ENCODE measurements at places on chromosomes 7 and 10.

DNA sequence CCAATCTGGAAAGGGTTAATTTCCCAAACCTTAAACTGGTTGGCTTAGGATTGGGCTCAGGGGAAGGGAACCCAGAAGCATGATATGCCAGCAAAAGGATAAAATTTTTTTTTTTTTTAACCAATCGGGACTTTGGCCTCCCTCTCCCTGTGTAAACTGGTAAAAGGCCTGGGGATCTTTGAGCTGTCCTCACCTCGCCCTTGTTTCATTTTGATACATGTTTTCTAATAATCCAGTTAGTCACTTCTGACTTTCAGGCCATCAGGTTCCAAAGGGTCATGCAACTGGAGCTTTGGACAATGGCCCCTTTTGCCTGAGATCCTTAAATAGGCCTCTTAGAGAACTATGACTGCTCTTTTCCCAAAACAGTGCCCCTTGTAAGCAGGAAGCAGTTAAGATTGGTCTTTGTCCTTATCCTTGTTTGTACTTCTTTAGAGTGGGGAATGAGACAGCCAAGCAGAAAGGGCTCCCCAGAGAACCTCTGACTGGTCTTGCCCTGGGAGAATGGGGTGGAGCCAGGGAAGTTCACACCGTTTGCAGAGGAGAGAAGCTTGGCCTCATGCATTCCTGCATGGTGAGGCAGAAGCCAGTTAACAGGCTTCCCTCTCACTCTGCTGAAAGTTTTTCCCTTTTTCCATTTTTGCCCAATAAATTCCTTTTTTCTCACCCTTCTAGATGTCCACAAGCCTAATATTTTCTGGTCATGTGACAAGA, 424.2 kb upstream of the CNTNAP2 start:
- DNase-seq, result no peak

DNA sequence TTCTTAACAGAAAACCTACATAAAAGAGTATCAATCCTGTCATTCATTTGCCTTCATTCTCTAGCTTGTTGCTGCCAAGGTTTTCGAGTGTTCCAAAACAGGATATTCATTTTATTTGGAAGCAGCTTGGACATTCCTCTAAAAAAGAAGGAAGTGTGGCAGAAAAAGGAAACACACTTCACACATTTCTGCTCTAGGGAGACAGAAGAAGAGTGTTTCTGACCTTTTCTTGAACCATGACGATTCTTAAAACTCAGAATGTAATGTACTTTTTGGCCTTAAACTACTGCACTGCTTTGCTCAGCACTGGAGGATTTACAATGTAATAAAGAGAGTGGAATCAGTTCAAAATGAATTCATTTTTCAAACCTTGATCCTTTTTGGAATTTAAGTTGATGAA, 81.3 kb downstream of the SEMA3A start:
- no peak for DNase-seq

DNA sequence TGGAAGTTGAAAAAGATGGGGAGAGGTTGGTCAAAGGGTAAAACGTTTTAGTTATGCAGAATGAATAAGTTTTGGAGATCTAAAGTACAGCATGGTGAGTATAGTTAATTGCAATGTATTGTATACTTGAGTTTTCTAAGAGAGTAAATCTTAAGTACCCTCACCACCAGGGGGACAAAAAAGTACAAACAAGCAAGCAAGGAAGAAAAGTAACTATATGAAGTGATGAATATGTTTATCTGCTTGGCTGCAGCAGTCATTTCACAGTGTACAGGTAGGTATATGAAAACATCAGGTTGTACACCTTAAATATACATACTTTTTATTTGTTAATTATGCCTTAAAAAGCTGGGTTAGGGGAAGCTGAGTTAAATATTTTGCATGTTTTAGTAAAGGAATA, 157.3 kb downstream of the PCLO start:
- no peak for DNase-seq

GRCh38 chr7:71843676-71844075, 568.5 kb downstream of the CALN1 start:
- DNase-seq, result no peak

- DNase-seq, result no peak
Measured at GRCh38 chr7:41219276-41219675, 483.6 kb downstream of the INHBA start.

GRCh38 chr10:128483216-128483615, 357.0 kb upstream of the MKI67 start:
- no peak for DNase-seq

GRCh38 chr7:29806208-29806994, at the start of gene WIPF3:
WIPF3 (plus strand) TSS chr7:29806508; CDS start chr7:29834725, 28,217 bp downstream.
- no peak for DNase-seq

DNA sequence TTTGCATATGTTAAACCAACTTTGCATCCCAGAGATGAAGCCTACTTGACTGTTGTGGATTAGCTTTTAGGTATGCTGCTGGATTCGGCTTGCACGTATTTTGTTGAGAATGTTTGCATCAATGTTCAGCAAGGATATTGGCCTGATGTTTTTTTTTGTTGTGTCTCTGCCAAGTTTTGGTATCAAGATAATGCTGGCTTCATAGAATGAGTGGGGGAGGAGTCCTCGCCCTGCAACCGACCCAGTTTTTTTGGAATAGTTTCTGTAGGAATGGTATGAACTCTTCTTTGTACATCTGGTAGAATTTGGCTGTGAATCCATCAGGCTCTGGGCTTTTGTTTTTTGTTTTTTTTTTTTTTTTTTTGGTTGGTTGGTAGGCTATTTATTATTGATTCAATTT, 147.9 kb downstream of the AHR start:
- DNase-seq, result no peak

GRCh38 chr10:64283621-64284020, 762.4 kb downstream of the REEP3 start:
- DNase-seq, result no peak

GRCh38 chr10:98312822-98313221, 44.8 kb upstream of the LOXL4 start:
- no peak for DNase-seq

GRCh38 chr7:129471402-129471827, 30.9 kb upstream of the SMKR1 start:
- no peak for DNase-seq

- DNase-seq, result no peak
Measured at GRCh38 chr7:68783684-68784083, 814.6 kb upstream of the AUTS2 start.

DNA sequence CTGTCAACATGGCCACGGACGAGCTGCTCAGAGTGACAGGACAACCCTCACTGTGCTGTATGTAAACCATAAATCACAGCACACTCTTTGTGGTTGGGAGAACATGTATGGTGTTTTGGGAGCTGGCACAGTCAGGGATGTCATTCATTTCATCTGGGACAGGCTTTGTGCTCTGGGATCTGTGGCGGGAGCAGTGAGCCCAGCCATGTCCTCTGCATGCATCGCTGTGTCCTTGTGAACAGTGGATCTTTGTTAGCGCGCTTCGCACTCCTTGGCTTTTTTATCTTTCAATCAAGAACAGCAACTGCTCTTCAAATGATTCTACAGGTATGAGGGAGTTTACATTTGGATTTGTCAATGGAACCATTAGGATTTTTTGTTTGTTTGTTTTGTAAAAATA, 7.1 kb downstream of the CCM2 start:
- no peak for DNase-seq

- no peak for DNase-seq
Measured at GRCh38 chr7:12013983-12014382, 182.0 kb upstream of the THSD7A start.

DNA sequence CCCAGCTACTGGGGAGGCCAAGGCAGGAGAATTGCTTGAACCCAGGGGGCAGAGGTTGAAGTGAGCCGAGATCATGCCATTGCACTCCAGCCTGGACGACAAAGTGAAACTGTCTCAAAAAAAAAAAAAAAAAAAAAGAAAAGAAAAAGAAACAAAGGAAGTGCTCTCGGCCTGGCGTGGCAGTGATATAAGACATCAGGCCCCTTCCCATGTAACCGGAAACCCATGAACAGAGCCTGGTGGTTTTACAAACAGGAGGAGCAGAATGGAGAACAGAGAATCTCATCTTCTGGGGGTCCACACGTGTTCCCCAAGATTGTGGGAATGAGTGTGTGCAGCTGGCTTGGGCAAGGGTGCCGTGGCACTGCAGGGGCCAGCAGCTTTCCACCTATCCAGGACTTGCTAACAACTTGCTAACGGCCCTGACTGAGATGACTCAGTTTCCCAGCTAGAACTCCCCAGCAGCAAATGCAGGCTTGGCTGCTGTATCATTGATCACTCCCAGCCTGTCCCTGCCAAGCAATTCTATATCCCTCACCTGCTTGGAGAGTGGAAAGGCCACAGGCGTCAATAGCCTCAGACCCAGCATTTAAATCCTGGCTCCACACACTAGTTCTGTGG, 103.0 kb downstream of the COL26A1 start:
- DNase-seq, result no peak

DNA sequence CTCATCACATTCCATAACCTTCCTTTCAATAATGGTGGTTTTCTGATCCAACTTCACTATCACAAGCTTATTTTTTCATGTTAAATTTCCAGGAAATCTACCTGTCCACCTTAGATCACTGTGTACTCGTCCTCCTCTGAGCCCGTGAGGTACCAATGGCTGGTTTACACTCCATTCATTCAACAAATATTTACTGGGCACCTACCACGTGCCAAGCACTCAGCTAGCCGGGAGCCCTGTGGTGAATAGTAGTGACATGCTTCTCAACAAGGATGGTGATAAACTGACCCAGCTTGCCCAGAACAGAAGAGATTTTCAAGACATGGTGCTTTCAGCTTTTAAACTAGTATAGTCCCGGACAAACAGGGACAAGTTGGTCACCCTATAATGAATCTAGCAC, 98.2 kb downstream of the FAM204A start:
- DNase-seq, result no peak

DNA sequence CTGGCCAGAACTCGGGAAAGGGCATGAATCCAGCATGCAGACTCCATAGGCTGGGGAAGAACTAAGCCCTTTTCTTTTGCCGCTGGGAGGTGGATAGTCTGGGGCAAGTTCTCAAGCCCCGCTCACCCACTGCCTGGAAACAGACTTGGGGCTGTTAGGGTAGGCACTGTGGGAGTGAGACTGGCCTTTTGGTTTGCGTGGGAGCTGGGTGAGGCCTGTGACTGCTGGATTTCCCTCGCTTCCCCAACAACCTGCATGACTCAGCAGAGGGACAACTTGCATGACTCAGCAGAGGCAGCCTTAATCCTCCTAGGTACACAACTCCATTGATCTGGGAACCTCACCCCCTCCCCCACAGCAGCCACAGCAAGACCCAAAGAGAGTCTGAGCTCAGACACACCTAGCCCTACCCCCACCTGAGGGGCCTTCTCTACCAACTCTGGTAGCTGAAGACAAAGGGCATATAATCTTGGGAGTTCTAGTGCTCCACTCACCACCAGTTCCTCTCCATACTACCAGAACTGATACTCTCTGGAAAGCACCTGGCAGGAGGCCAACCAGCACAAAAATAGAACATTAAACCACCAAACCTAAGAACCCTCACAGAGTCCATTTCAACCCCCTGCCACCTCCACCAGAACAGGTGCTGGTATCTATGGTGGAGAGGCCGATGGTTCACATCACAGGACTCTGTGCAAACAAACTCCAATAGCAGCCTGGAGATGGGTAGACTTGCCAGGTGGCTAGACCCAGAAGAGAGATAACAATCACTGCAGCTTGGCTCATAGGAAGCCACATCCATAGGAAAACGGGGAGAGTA, 81.4 kb upstream of the LAMB4 start:
- DNase-seq, result no peak

DNA sequence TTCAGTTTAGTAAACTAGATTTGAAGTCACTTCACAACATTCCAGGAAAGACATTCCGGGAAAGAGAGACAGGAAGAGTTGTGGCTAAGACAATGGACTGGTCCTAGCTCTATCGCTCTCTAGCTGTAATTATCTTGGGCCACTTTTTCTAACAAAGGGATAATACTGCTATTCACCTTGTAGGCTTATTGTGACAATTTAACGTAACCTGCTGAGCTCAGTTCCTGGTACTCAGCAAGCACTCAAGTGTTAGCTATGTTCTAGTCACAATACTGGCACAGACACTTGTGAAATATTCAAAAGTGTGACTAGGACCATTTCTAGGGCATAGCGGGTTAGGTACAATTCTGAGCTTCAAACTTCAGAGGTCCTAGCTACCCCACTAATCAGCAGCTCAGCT, 12.0 kb upstream of the NRCAM start:
- no peak for DNase-seq

DNA sequence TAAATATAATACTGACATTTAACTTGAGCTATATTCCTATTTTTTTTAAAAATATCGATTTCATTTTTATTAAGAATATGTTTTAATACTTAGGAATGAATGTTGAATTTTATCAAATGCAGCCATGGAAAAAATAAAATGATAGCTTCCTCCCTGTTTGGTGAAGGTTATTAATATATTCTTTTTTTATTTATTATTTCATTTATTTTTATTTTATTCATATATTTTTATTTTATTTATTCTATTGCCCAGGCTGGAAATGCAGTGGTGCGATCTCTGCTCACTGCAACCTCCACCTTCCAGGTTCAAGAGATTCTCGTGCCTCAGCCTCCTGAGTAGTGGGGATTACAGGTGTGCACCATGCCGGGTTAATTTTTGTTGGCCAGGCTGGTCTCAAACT, 160.2 kb downstream of the PKD1L1 start:
- DNase-seq, result no peak

DNA sequence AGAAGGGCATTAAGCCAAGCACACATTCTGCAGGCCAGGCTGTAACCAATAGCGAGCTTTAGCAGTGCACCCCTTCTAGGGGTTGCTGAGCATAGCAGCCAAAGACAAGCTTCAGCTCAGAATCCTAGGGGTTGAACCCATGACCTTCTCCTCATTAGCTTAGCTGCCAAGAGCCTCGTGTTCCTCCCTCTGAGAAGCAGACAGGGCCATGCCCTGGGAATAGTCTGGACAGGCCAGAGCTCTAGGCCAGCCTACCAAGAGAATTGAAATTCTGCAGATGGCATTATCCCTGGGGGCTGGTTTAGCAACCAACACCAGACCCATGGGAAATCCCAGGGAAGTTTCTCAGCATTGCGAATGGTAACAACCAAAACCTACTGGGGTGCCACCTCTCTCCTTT, 77.2 kb downstream of the PLXNA4 start:
- DNase-seq, result no peak

DNA sequence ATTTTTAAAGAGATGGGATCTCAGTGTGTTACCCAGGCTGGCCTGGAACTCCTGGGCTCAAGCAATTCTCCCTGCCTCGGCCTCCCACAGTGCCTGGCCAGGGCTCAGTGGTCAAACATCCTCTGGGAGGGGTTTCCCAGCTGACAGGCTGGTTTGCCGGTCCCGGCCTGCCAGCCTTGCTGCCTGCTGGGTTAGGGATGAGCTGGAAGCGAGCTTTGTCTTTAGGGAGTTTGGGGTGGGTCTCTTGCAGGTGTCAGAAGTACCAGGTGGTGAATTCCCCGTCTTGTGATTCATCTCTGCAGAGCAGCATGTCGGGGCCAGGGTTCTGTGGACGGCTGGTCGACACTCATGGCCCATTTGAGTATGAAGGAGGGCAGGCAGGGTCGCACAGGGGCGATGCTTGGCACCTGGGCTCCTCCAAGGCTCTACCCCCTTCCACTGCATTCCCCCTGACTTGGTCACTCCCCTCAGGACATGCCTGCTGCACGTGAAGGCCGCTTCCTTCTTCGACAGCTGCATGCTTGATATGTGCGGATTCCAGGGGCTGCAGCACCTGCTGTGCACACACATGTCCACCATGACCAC, 30.3 kb downstream of the ZAN start:
- DNase-seq, result no peak

All from stimulated activated CD4-positive, alpha-beta T cell treated with anti-CD3 and anti-CD28 coated beads, Interleukin-15, amount 100 ng/mL, for 1 hour (primary cell).